ENCODE measurements at places on chromosomes 7 and 10.

DNA sequence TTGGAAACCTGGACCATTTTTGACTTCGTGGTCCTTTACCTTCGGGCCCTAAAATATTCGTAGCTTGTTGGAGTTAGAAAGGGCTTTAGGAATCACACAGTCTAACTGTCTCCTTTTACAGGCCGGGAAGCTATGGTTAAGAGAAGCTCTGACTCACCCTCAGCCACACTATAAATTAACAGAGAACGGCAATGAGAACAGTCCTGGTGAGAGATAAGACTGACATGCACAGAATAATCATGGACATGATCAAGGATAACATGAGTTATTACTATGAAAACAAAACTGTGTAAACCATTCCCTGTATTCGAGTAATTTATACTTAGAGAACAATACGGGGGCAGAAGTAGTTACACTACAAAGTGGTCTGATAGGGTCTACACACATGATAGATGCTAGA lies 162.5 kb upstream of the MALRD1 start:
- no peak for DNase-seq

DNA sequence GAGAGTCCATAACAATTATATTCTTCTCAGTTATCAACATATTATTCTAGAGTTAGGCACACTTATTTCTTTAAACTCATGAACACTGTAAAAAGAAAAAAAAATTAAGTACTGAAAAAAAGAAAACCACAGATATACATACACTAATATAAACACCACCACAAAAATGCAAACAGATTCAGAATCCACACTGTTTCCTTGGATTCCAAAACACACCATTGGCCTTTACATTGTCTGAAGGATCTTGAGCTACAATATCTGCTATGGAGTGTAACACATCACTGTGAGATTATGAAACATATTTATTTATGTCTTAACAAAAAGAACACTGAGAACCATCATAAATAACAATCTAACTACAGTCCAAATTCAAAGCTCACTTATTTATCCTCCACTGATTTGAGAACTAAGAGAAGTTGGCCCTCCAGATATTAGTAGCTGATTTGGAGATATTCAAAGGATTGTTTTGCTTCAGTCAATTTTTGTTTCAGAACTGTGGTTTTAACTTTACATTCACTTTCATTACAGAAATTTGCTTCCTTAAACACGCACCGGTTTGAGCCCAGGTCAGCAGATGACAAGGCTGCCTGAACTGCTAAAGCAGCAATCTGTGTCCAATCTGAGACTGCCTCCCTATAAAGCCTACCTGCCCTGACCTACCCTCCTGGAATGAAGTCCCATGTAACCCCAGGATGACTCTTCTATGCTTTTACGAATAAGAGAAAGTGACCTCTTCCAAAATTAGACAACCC lies 47.0 kb upstream of the CDK1 start:
- no peak for DNase-seq

- no peak for DNase-seq
Measured at GRCh38 chr7:119783799-119784198, 489.2 kb upstream of the KCND2 start.

- DNase-seq: no peak
Measured at GRCh38 chr10:124222318-124222987, 129.1 kb upstream of the CHST15 start.

DNA sequence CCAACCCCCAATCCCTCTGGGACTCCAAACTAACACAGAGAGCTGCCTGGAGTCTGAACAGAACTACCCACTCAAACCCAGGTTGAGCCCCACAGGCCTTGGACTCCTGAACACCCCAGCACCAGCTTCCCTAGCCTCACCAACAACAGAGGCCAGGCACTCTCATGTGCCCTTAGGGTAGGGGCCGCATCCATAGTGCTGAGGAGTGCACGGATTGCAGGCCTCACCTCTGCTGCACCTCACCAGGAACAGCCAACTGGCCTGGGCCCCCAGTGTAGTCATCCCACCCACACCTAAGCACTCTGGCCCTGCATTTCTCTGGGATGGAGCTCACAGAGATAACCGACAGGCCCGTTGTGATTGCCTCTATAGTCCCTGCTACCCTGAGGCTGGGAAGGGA lies 194.2 kb downstream of the HPSE2 start:
- no peak for DNase-seq
